Skeletal muscle cell (primary cell): ENCODE measurements at places on chromosomes 16 and 17.

GRCh38 chr17:76996741-76997694 lies 128.8 kb downstream of the MGAT5B start:
- DNase-seq: no peak

DNA sequence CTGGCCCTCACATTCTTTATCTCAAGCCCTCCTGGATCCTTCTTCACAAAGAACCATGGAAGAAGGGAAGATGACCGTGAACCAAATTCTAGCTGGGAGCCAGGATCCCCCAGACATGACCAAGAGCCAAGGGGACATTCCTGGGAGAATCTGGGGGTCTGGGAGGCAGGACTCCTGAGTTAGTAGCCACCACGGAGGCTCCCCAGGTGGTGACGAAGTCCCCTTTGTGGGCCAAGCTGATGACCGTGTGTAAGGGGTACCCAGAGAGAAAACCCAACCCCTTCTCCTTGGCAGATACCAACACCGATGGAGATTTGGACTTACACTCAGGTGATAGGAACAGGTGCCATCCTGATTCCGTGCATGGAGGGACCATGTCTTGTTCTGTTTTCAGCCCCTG lies 6.8 kb upstream of the GFAP start:
- DNase-seq: no peak

DNA sequence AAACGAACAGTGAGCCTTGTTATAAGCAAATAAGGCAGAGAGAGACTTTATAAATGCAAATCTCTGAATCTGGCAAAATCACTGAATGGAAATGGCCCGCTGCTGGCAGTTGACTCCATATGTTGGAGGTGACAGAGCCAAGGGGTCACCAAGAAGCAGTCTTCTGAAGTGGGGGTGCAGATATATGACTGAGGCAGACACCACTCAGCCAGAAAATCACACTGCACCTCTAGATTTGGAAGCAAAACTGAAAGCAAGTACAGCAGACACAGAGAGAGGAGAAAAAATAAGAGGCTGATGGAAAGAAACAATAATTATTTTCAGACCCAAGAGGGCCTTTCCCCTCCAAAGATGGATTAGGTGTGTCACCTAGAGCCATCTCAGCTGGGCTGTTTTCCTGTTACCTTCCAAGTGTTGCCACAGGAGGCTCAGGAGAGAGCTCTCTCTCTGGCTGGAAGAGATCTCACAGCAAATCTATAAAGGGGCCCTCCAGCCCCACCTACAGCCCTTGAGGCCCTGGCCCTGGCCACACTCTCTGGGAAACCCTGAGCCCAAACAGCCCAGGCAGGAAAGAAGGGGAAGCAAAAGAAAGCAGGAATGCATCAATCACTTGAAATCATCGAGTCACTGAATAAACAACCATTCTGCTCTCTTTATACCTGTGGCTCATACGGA lies 585.1 kb upstream of the PSMD7 start:
- no peak for DNase-seq

- no peak for DNase-seq
These were observed 38.4 kb downstream of the ERN1 start for GRCh38 chr17:64091571-64091970.

DNA sequence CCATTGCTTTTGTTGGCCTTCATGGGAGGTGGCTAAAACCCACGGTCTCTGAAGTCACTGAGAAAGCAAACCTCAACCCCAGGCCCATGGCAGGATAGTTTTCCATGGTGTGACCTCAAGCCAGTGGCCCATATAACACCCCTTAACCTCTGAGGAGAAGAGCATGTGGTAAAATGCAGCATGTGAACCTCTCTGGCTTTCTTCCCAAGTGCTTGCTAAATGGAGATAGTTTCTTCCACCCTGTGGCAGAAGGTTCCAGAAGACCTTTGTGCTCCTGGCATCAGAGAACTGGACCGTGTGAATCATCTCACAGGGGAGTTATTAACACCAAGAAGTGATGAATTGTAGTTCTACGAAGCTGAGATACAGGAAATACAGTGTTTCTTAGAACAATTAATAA lies 47.3 kb downstream of the MYOCD start:
- peak; percentile 73 for DNase-seq

DNA sequence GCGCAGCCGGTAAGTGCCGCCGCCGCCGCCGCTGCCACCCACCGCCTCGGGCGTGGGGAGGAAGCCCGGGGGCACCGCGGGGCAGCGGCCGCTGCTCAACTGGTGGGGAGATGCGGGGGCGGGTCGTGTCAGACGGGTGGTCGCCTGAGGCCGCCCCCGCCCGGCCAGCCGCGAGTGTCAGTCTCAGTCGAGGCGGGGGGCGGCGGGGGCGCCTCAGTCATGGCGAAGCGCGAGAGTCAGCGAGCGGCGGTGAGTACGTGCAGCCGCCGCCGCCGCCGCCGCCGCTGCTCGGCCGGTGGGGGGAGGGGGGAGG lies 76.2 kb downstream of the CHD9 start:
- no peak for DNase-seq

DNA sequence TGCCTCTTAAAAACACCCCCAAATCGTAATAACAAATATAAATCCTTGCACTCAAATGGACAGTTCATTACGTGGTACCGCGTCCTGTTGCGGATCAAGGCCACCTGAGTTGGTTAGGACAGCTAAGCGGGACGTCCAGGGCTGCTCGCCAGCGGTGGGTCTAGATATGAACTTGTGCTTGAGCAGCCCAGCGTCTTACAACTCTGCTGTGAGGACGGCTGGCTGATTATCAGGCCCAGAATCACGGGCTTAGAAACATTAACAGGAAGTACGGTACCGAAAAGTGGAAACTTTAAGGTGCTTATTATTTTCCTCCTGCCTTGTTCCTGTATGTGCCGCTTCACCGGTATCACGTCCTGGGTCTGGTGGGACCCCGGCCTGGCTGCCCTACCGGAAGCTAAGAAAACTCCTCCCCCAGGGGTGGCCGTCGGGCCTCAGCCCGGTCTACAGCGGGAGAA lies 832 bp upstream of the SRRM2 start:
- DNase-seq: no peak

- peak; percentile 77 for DNase-seq
These were observed 253.6 kb upstream of the XYLT1 start for GRCh38 chr16:17724242-17724898.

- DNase-seq: no peak
These were observed 1296.2 kb downstream of the CDH8 start for GRCh38 chr16:60739737-60740683.

DNA sequence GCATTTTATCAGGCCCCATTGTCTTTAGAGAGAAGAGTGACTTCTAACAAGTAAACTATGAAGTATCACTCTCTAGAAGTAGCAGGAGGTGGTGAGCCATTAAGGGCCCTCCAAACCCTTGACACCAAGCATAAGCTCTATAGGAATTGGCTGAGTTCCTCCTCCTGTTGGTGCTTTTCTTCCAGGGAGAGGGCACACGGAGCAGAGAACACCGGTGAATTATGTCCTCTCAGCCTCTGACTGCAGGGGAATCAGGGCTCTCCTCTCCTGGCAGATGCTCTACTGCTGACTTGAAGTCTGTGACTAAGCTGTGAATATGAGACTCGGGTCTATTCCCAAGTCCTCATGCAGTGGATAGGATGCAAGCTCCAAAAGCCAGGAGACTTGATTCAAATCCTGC lies 32.3 kb downstream of the CHD9 start:
- no peak for DNase-seq

- DNase-seq: no peak
These were observed 12.4 kb upstream of the CCR7 start for GRCh38 chr17:40577611-40578065.

DNA sequence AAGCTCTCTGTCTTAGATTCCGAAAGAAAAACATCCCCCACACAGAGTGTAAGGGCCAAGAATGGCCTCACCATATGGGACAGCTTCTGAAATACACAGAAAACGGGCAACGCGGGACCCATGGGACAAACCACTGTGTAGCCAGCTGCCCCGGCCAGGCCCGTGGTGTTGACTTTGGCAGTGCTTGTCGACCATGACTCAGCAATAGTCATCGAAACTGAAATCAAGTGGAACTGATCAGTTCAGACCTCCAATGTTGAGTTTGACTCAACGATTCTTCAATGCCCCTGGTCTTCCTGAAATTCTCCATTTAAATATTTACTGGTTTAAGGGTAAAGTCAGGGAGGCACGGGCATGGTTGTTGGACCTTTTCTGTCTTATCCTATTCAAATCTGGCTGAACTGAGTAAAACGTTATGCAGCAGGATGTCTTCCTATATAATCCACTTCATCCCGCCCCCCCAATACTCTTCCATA lies 27.5 kb downstream of the ZFHX3 start:
- DNase-seq: peak; percentile 99

DNA sequence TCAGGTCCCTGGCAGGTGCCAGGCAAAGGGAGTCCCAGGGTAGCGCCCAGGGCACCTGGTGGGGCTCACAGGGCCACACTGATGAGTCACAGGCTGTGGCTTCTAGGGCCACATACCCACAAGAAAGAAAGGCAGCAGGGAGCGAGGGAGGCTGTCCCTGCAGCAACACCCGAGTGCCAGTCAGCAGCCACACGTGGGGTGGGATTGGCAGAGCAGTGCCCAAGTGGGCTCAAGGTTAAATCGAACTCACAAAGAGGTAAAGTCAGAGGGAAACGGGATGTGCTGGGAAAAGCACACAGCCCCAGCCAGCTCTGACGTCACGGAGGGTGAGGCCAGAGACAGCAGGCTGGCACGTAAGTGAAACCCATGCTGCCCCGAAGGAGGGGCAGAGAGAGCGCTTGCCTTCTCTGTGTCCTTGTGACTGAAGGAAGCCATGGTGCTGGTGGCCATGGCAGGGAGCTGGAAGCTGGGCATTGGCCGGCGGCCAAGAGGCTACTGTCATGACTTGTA lies 33.8 kb downstream of the FA2H start:
- no peak for DNase-seq

DNA sequence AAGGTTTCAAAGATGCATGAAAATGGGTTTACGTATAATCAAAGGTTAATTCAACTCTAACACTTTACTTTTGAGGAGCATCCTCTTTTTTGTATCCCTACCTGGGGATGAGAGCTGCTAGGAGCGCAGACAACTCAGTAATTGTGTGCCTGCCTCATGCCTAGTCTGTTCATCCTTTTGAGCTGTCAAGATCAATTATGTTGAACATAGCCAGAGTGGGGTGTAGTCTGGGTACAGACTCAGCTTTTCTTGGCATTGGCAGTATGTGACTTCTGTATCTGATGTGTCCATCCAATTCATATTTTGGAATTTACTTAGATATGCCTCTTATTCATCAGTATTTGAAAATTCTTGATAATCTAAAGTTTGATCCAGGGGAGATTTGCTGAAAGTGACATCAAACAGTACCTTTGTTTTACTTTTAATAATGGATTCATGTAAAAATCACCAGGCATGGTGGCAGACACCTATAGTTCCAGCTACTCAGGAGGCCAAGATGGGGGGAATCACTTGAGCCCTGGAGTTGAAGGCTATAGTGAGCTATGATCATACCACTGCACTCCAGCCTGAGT lies 24.1 kb downstream of the PRKCA start:
- DNase-seq: no peak

DNA sequence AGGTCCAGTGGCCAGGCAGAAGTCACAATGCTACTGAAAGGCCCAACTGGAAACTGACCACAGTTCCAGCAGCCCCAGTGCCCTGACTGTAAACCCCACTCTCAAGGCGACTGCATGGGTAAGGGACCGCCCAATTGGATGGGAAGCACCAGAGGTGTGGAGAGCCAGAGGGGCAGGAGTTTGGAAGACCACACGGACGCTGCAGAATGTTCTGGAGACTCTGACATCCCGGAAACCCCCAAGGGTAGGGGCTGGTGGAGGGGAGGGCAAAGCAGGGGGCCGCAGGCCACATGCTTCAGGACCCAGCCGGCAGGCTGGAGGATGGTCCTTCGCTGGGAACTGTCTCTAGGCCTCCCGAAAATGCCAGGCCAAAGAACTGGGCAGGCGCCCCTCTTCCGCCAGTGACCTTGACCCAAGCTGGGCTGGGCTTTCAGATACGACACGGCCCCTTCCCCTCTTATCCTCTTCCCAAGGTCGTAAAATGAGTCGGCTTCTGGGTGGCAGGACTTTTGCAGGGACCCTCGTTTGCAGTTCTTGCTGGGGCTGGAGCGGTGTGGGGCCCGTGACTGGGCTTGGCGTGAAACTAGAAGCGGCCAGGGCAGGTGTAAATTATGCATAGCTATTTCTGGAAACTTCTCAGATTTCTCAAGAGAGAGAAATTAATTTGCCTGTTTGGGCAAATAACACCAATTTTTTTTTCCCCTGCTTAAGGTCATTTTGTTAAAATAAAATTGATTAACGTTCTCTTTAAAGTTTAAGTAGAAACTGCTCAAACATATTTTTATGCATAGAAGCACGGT lies 110.2 kb downstream of the C16orf78 start:
- no peak for DNase-seq

GRCh38 chr17:62678214-62678919 lies 50.9 kb downstream of the MRC2 start:
- DNase-seq: no peak

DNA sequence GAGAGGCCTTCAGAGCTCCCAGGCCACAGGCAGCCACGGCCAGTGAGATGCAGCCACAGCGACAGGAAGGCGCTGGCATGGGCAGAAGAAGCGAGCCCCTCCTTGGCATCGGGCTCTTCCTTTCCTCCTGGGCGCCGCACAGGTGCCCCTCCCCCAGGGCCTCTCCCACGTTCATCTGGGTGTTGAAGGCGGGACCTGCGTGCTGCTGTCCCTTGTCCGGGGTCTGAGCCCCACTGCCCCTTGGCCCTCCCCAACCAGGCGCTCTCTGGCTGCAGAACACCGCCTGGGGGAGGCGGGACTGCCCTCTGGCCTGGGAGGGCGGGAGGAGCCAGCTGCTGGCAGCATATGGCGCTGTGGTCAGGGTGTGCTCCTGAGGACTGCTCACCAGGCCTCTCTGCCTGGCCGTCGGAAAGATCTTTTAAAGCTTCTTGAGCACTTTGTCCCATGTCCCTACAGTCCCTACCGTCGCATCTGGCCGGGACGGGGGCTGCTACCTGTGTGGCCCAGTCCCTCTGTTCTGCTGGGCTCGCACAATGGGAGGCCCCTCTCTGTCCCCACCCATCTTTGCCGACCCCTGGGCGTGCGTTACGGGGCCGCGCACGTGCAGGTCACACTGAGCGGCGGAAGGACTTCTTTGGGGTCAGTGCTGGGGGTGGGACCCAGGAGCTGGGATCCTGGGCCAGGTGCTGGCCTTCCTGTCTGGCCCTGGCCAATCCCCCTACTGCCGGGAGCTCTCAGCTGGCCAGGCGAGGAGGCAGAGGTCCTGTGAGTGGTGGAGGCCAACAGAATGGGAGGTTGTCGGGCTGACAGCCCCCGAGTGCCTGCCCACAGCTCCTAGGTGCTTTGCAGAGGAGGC lies 1.7 kb downstream of the SLC25A10 start:
- no peak for DNase-seq

DNA sequence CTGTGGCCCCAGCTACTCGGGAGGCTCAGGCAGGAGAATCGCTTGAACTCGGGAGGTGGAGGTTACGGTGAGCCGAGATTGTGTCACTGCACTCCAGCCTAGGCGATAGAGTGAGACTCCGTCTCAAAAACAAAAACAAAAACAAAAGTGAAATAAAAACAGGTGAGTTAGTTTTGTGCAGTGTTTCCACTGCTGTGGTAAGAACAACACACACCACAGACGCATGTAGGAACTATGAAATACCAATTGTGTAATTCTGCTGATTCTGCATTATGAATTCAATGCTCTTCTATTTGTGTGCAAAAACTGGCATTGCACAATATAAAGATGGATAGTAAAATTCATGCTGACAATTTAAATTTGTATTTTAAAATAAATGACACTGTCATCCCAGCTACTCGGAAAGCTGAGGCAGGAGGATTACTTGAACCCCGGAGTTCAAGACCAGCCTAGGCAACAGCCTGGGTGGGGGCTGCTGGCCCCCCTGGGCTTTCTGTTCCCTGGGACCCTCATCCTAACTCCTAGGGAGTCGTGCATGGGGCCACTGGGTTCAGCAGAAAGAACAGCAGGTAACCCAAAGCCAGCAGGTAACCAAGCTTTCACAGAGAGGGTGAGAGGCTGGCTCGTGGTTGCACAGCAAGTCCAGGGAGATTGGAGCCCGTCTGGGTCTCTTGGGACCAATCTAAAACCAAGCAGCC lies 10.6 kb upstream of the RHBDF2 start:
- no peak for DNase-seq
